ENCODE measurements at places on chromosomes 16 and 17.
A peak's percentile ranks its signal among the peaks of the same experiment; 100 is the strongest.

- H3K27me3 ChIP-seq: no peaks in the 10 kb centered on the region
- H3K27ac ChIP-seq: no peak overlapping the region
- H3K4me3 ChIP-seq: no peak overlapping the region
- H3K36me3 ChIP-seq: no peaks in the 10 kb centered on the region
These were observed 71.9 kb downstream of the RBBP6 start for GRCh38 chr16:24611310-24611709.

DNA sequence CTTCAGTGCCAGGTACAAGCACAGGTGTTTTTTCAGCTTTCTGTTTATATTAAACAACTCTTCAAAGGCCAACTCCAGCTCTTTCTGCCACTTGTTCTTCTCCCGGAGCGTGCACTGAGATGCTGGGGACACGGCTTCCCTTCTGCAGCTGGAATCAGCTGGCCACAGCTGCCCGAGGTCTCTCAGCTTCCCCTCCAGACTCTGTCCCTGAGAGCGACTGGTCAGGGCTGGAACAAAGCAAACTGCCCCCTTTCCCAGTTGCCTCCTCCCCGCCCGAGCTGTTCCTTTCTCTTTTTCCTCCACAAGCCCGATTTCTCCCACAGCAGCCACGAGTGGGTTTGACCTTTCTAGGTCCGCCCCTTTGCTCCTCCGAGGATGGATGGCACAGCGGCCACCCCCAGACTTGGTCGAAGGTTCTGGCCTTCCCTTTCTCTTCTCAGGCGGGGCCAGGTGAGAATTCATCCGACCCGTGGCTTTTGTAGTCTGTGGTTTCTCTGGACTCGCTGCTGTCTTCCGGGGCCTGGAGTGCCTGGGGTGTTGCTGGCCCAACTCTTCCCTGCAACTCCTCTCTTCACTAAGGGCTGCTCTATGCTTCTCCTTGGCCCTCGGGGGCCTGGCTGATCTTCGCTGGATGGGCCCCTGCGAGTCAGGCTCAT, 11.5 kb downstream of the CEP295NL start:
- DNase-seq: no peak
- H3K27me3 ChIP-seq: no peaks in the 10 kb centered on the region
- H3K4me1 ChIP-seq: peaks cover 74% of the 10 kb centered on the region
- no peaks in the 10 kb centered on the region for H3K36me3 ChIP-seq
- no peak overlapping the region for H3K27ac ChIP-seq

DNA sequence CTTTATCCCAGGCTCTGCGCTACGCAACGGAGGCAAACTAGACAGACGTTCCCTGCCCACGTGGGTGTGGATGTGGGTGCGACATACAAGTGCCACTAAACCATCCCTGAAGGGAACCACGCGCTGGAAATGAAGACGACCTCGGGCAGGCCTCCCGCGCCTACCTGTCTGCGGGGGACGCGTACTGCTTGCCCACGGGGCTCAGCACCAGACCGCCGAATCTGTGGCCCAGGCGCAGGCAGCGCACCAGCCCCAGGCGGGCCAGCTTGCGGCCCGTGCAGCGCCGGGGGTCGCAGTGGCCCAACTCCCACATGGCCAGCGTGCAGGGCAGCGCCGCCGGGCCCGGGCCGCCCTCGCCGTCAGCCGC, 480 bp downstream of the TSR3 start:
- peaks cover 24% of the 10 kb centered on the region for H3K36me3 ChIP-seq
- peak overlapping the region; percentile 75 for H3K27ac ChIP-seq
- H3K27me3 ChIP-seq: no peaks in the 10 kb centered on the region
- H3K4me3 ChIP-seq: peak overlapping the region; percentile 97

- H3K27ac ChIP-seq: no peak overlapping the region
- H3K27me3 ChIP-seq: no peaks in the 10 kb centered on the region
- no peak overlapping the region for H3K4me3 ChIP-seq
These were observed 837.3 kb upstream of the SOX9 start for GRCh38 chr17:71283486-71283885.

DNA sequence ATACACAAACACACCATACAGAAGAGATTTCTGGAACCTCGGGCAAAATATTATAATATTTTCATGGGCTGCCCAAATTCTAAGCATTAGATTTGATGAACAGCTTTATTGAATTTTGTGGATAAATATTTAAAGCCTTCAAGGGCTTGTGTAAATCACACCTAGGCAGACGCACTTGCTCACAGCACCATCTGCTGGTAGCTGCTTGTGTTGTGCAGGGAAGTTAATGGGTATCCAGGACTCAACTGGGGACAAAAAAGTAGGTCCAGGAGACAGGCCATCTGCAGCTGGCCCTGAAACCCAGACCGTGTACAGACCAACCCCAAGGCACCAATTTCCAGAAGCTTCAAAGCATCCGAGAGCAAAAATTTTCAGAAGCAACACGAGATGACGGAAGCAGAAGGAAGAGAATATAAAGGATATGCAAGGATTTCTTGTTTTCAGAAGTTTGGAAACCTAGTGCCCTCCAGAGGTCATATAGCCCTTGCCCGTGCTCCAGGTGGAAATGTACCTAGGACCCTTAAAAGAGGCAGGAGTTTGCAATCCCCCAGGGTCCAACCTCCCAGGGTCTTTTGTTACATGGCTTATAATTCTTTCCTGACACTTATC, 140.0 kb downstream of the CHD9NB start:
- no peaks in the 10 kb centered on the region for H3K27me3 ChIP-seq
- no peaks in the 10 kb centered on the region for H3K36me3 ChIP-seq
- no peak overlapping the region for H3K4me3 ChIP-seq
- no peak overlapping the region for H3K27ac ChIP-seq

Measured in right atrium auricular region (tissue), 2 donors.